Fibroblast of lung (primary cell): ENCODE measurements at places on chromosomes 7 and 10. TPM values are rescaled to one million over a fixed set of nuclear protein-coding genes. Genes with fewer than 3 reads are reported as not detected.
A peak's percentile ranks its signal among the peaks of the same experiment; 100 is the strongest.

DNA sequence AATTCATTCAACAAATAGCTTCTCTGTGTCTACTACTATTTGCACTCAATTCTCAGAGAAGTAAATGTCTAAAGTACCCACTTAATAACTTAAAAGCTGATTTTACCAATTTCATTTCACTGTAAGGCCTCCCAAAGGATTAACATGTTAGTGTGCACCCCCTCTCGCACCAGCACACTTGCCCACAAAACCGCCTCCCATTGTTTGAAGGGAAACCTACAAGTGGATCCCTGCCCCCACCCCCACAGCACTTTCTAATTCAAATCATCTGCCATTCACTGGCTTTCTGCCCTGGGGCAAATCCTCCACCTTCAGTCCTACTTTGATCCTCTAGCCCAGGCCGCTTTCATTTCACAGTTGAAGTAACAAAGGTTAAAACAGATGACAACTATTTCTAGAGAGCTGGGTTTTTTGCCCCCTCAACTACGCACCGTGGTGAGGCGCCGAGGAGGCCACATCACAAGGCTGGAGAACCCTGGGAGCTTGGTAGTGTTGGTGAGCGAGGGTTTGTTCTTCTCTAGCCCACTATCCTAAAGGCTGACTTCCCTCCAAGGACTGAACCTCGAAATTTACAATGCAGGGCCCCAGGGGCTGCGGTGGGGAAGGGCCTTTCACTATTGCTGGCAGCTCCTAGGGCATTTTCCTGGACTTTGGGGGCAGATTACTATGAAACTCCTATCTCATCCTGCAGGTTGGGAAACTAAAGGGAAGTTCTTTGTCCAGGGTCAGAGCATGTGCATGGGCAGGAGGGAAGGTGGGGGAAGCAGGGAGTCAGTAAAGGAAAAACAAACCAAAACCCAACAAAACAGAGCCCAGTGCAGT is 517.4 kb upstream of the ZMIZ1 start:
- H3K4me3 ChIP-seq, result no peak overlapping the region
- no peak overlapping the region for H3K27ac ChIP-seq
- H3K4me1 ChIP-seq, result peaks cover 6% of the 10 kb centered on the region
- H3K36me3 ChIP-seq, result no peaks in the 10 kb centered on the region
- H3K27me3 ChIP-seq, result peaks cover 11% of the 10 kb centered on the region

- no peaks in the 10 kb centered on the region for H3K36me3 ChIP-seq
- no peak overlapping the region for H3K27ac ChIP-seq
- no peak overlapping the region for H3K4me3 ChIP-seq
- H3K4me1 ChIP-seq, result no peaks in the 10 kb centered on the region
- no peak for DNase-seq
These were observed 551.1 kb upstream of the POT1 start for GRCh38 chr7:125480762-125481161.

The LRRC4 gene
- total RNA-seq, result 0.26 and 0.33 TPM in 2 replicates

The CPN1 gene
- not detected in 2 replicates for total RNA-seq

The PPP1R17 gene
- not detected in 2 replicates for total RNA-seq

DNA sequence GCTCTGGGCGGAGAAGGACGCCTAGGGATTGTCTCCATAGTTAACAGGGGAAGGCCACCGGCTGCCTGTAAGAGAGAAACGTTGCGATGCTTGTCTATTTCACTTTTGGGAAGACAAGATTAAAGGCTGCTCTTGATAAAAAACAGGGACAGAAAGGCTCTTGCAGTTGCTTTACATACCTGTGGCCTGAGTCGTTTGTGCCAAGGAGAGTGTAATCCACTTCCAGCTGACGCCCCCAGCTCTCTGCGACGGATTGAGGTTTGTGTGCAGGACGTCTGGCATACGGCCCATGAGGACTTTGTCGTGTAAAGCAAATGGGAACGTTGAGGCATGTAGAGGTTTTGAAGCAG is 1.1 kb downstream of the MAP3K8 start:
- peaks cover 12% of the 10 kb centered on the region for H3K4me1 ChIP-seq
- no peaks in the 10 kb centered on the region for H3K27me3 ChIP-seq
- H3K27ac ChIP-seq, result peak overlapping the region; percentile 95

The TAS2R40 gene
- not detected in 2 replicates for total RNA-seq

- no peaks in the 10 kb centered on the region for H3K4me1 ChIP-seq
- no peaks in the 10 kb centered on the region for H3K27me3 ChIP-seq
- no peak for DNase-seq
- H3K27ac ChIP-seq, result no peak overlapping the region
These were observed 131.8 kb upstream of the GHITM start for GRCh38 chr10:84007482-84007881.

The GGCT gene
- 24.6 and 33.1 TPM in 2 replicates for total RNA-seq

GRCh38 chr7:45174966-45175765 is 17.6 kb downstream of the RAMP3 start:
- peaks cover 4% of the 10 kb centered on the region for H3K27me3 ChIP-seq
- no peaks in the 10 kb centered on the region for H3K4me1 ChIP-seq
- H3K36me3 ChIP-seq, result no peaks in the 10 kb centered on the region
- no peak overlapping the region for H3K27ac ChIP-seq
- H3K4me3 ChIP-seq, result no peak overlapping the region
- DNase-seq, result no peak

GRCh38 chr10:17523246-17523753 is 68.9 kb upstream of the ST8SIA6 start:
- H3K27ac ChIP-seq, result no peak overlapping the region
- H3K27me3 ChIP-seq, result no peaks in the 10 kb centered on the region
- H3K4me3 ChIP-seq, result no peak overlapping the region
- DNase-seq, result no peak

The BCAP29 gene
- total RNA-seq, result 40.8 and 64.7 TPM in 2 replicates

GRCh38 chr7:131627735-131628190 is 71.3 kb upstream of the PODXL start:
- no peak overlapping the region for H3K4me3 ChIP-seq
- no peaks in the 10 kb centered on the region for H3K27me3 ChIP-seq
- H3K27ac ChIP-seq, result no peak overlapping the region
- DNase-seq, result no peak
- H3K36me3 ChIP-seq, result no peaks in the 10 kb centered on the region
- peaks cover 6% of the 10 kb centered on the region for H3K4me1 ChIP-seq

The HOXA7 gene
- total RNA-seq, result 1.0 and 1.2 TPM in 2 replicates

The TOMM7 gene
- 239 and 377 TPM in 2 replicates for total RNA-seq

The ABCA13 gene
- total RNA-seq, result 0.26 and 10.9 TPM in 2 replicates

The CALML3 gene
- total RNA-seq, result not detected in 2 replicates
